ENCODE measurements at places on chromosomes 4 and X.
A peak's percentile ranks its signal among the peaks of the same experiment; 100 is the strongest.

GRCh38 chrX:125742811-125743210, 423.1 kb downstream of the TEX13C start:
- no peak for DNase-seq

DNA sequence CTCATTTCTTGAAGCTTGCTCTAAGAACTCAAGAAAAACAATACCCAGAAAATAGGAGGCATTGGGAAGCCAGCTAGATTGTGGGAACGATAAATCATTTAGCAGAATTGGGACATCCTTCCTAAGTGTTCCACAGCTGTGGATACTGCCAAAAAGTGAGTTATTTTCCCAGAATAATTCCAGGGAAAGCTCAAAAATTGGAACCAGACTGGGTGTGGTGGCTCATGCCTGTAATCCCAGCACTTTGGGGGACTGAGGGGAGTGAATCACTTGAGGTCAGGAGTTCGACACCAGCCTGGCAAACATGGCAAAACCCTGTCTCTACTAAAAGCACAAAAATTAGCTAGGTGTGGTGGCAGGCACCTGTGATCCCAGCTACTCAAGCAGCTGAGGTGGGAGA, 68.2 kb upstream of the GK2 start:
- DNase-seq, result peak; percentile 45

DNA sequence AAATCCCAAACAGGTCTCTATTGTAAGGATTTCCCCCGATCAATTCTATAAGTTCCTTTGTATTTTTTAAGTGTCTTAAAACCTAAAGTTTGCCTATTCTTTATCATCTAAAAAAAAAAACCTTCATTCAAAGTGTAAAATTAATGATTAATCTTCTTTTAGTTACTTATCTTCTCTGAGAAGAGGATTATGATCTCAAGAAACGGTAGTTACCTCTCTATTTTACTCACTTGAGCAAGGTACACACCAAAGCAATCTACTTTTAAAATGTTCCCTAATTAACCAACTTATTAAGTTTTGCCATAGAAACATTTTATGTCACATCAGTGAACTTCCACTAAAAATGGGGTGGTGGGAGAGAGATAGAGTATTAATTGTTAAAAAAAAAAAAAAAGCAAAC, 15.2 kb upstream of the GALNT7 start:
- DNase-seq, result no peak

- no peak for DNase-seq
Observed at GRCh38 chr4:110132816-110133719, 65.3 kb downstream of the ELOVL6 start.

GRCh38 chr4:2672700-2673099, 83.4 kb downstream of the TNIP2 start:
- no peak for DNase-seq
